Fibroblast of mammary gland (primary cell): ENCODE measurements at places on chromosomes 12 and 14.

- DNase-seq: peak; percentile 83
Measured at GRCh38 chr12:68981516-68981915, 48.5 kb upstream of the CPM start.

DNA sequence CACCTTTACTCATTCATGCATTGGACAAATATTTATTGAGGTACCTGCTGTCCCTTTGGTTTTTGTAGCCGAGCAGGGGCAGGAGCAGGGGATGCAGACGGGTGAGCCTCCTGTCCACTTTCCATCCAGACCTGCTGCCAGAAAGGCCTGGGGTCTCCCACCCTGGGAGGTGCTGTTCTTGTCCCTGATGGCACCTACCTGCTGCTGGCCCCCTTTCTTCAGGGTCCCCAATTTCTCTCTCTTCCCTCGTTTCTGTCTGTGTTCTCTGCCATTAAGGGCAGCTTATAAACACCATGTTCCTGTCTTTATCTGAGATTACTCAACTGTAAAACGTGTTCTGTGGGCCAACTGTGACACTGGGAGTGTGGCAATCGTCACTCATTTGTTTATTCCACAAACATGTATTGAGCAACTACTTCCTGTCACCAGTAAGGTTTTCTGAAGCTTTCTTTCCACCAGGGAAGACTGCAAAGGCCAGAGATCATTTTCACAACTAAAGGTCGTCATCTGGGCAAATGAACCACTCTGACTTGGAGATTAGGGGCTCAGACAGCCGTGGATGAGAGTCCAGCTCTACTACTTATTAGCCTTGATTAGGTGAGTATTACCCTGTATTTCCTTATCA lies at the start of gene HAL:
TSS of gene HAL (minus strand) at position 311 of the 625 bp plus-strand sequence. CDS start 434 bp downstream, outside the sequence.
- no peak for DNase-seq

DNA sequence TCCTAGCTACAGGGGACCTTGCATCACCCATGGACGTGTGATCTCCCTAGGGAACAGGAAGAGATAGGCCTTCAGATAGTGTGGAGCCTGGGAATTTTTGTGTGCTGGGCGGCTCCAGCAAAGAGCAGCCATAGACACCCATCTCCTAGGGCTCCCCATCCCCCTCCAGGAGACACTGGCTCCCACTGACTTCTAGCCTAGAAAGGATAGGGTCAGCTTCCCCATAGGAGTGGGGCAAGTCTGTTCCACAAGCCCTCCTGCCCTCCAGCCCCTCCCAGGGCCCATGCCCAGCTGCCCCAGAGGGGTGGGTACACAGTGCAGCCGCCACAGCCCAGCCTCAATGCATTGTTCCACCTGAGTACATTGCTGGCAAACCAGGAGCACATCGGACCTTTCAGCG lies 16.5 kb upstream of the LALBA start:
- no peak for DNase-seq

DNA sequence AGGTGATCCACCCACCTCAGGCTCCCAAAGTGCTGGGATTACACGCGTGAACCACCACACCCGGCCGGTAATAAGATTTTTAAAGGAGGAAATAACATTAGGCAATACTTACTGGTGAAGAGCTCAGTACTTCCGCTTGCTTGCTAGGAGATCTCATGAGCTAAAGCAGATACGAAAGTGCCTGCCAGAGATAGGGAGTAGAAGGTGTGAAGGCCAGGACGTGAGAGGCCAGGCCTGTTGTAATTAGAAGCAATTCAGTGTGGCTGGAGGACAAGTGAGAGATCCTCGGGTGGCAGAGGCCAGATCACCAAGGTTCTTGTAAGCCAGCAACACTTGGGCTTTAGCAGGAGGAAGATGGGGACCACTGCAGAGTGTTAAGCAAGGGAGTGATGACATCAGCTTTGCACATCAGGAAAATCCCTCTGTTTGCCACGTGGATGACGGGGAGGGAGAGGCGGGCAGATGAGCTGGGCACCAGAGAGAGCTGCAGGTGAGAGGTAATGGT lies 7.6 kb downstream of the TECPR2 start:
- peak; percentile 15 for DNase-seq

GRCh38 chr12:5884285-5884684 lies 60.8 kb downstream of the ANO2 start:
- no peak for DNase-seq

GRCh38 chr14:55754471-55754870 lies 174.5 kb downstream of the KTN1 start:
- DNase-seq: no peak

DNA sequence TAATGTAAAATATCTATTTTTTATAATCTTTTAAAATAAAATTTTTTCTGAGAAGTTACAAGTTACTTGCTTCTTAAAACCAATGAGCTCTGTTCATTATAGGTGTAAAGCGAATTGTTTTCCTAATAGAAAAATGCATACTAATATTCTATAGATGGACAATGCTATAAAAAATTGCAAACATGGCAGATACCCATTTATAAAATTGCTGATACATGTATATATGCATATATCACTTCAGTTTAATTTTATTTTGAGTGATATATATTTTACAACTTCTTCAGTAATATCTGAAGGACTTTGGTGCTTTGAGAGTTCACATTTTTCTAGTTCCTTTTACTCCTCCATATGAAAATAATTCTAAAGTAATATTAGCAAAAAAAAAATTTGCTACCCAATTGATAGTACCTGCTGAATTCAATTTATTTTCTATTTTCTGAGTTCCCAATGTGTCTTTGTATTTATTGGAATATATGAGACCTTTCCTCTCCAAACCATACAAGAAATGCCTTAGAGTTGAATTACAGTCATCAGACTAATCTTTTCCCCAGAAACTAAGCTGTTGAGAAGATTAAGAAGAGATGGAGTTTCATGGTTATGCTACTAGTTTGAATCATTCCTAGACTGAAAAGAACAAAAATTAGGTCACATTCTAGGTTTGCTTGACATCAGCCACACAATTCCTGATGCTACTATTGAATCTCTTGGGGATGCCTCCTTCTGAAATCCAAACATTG lies 1937.5 kb upstream of the SEL1L start:
- no peak for DNase-seq

DNA sequence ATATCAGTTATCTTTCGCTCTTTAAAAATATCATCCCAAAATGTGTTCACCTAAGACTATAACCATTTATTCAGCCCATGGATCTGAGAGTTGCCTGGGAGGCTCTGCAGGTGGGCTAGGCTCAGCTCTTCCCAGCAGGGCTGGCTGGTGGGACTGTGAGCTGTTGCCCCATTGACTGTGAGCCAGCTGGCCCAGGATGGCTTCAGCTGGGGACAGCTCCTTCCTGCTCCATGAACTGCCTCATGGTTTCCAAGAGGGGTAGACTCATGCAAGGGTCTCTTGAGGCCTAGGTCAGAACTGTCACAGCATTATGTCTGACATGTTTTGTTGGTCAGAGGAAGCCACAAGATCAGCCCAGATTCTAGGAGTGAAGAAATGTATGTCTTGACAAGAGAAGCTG lies 114.1 kb upstream of the E2F7 start:
- no peak for DNase-seq

DNA sequence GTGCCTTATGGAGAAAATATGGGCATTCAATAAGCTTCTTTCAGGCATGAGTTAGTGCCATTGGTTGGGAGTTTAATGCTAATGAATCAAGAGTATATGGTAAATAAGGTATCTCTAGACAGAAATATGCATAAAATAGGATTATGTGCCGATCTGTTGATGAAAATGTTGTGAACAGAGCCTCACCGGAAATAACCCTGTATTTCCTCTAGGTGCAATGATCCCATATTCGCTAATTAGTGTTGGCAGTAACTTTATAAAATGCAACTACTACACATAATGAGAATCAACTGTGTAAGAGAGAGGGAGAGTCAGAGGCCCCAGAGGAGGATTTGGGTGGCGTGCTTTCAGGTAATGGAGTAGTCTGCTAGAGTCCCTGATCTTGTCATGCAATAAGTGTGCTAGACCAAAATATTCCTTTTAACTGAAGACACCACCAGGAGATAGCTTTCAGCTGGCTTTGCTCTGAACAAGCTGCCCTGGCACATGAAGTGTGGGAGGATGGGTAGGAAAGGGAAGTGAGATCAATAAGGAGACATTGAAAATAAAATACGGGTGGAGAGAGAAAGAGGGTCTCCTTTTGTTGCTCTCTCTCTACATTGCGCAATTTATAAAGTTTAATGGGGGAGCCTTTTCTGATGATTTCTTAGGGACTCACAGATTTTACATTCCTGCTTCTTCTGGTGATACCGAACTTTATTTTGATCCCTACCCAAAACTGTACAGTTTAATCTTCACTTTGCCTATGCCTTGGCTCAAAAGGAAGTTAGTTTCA lies 68.6 kb upstream of the PLXNC1 start:
- DNase-seq: no peak

DNA sequence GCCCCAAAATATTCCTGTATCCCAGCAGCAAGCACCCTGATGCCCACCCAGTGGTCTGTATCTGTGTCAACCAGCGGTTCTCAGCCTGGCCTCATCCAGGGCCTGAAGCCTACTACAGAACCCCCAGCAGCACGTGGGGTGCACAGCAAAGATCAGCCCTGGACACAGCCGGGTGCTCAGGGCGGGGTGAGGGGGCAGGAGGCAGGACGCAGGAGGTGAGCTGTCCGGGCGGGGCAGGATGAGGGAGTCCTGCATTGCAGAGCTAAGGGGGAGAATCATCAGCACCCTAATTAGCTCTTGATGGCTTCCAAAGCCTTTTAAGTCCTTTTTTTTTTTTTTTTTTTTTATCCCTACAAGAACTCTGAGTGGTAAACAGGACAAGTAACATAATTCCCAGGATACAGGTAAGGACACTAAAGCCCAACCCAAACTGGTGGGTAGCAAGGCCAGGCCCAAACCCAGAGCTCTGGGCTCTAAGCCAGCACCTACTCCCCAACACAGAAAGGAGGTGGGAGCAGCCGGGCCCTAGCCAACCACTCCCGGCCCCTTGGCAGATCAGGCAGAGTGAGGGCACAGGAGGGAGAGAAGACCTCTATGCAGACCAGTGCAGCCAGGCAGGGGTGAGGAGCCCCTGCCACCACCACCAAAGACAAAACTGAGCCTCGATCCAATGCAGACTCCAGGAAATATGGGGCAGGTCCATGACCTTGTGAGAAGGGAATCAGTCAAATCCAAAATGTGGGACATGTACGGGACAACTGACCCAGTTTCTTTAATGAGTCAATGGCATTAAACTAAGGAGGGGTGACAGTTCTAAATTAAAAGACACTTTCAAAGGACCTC lies 32.3 kb upstream of the EIF5 start:
- DNase-seq: no peak

GRCh38 chr12:106866426-106867080 lies 89.2 kb upstream of the TMEM263 start:
- DNase-seq: peak; percentile 28

- DNase-seq: peak; percentile 96
Measured at GRCh38 chr14:24296341-24297157, 3.0 kb downstream of the DHRS1 start.

DNA sequence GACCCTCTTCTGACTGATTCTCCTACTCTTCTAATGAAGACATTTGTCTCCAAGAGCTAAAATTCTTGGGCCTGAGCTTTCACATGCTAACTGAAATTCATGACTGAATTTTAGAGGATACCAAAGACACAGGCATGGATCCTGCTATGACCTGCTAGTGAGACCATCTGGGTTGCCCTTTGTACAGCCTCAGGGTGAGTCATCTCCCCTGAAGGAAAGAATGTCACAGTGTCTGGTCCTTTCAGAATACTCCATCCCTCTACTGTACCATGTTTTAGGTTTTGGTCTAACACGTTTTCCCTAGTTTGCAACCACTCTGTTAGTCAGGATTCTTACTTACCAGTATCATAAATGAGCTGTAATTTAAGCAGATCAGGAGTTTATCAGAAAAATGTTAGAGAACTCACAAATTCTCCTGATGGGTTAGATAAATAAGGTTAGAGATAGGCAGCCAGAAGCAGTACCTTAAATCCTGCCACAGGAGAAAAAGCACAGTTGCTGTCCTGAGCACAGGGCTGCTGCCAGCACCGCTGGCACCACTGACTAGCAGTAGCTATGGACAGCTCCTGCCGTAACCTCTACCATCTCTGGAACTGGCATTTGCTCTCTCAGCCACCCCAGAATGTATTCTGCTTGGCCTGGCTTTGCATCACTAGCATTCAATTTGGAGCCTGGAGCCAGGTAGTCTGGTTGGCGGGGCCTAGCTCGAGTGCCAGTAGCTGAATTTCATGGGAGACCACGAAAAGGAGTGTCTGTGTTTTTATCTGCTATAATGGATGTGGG lies 127.6 kb downstream of the ANO6 start:
- DNase-seq: peak; percentile 64

- no peak for DNase-seq
Measured at GRCh38 chr12:58880639-58881038, 39.7 kb downstream of the LRIG3 start.

GRCh38 chr14:99147366-99147740 lies 124.6 kb downstream of the BCL11B start:
- no peak for DNase-seq

DNA sequence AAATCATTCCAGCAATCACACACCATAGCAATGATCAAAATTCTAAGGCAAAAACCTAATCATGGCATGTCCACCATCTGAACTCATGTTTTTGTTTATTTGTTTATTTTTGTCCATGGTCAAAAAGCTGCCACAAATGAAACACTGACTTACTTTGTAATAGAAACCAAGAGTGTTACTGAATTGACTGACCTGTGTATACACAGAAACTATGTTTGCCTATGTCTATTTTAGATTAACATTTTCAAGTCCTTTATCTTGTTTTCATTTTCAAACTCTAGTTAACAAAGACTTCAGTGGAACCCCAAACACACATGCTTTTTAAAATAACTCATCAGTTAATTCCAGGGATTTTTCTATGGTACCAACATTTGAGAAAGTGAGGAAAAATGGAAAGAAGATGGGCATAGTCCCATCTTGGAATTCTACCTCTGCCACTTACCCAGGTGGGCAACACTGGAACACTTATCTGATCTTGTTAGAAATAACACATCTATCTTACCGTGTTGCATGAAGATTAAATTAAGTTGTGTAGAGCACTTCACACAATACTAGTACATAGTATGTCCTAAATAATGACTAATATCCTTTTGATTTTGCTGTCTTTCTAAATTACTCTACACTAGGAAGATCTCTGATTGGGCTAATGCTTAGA lies 6.4 kb downstream of the LUM start:
- no peak for DNase-seq

DNA sequence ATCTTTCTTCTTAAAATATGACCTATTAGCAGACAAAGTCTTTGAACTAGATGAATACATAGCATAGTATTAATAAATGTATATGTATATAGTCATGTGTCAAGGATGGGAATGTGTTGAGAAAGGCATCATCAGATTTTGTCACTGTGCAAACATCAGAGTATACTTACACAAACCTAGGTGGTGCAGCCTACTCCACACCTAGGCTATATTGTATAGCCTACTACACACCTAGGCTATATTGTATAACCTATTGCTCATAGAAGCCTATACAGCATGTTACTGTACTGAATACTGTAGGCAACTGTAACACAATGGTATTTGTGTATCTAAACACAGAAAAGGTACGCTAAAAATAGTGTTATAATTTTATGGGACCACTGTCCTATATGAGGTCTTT lies 47.6 kb downstream of the PTPN21 start:
- no peak for DNase-seq
